ENCODE measurements at places on chromosomes 1 and 21. TPM values are rescaled to one million over a fixed set of nuclear protein-coding genes. Genes with fewer than 3 reads are reported as not detected.

GRCh38 chr1:117695796-117696490 lies 90.1 kb downstream of the TENT5C start:
- no peak for DNase-seq

GRCh38 chr1:91557039-91557690 lies 56.5 kb downstream of the CDC7 start:
- no peak for DNase-seq

The SMIM11 gene
- 9.8 TPM for total RNA-seq

- DNase-seq = peak; percentile 17
Observed at GRCh38 chr1:173554089-173554488, 48.8 kb downstream of the SLC9C2 start.

- no peak for DNase-seq
Observed at GRCh38 chr1:5908461-5909375, 83.5 kb downstream of the NPHP4 start.

GRCh38 chr1:235404190-235404589 lies 37.0 kb downstream of the TBCE start:
- no peak for DNase-seq

DNA sequence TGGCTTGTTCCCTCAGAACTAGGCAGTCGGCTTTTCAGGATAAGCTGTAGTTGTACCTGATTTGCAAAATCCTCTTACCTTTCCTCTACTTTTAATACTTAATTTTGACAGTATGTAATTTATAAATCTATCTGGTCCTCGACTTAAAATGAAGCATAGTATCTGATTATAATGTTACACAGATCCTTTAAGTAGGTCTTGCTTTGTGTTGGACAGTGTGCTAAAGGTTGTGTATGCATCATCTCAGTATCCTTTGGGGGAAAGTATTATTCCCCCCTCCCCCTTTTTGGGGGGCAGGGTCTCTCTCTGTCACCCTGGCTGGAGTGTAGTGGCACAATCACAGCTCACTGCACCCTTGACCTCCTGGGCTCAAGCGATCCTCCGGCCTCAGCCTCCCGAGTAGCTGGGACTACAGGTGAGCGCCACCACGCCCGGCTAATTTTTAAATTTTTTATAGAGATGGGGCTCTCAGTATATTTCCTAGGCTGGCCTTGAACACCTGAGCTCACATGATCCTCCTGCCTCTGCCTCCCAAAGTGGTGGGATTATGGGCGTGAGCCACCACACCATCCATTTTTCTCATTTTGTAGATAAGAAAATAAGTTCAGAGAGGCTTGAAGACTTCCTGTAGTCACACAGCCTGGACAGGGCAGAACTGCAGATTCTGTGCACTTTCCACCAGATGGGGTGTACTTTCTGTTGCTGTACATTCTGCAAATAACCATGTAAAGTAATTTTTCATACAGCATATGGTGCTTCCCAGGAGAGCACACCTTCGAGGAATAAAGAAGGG lies 791 bp upstream of the STX6 start:
- no peak for DNase-seq

The ENSA gene
- total RNA-seq = 227 TPM

The VCAM1 gene
- 7.4 TPM for total RNA-seq

The TLR5 gene
- 1.7 TPM for total RNA-seq

- no peak for DNase-seq
Observed at GRCh38 chr1:82386365-82387011, 585.8 kb downstream of the ADGRL2 start.

DNA sequence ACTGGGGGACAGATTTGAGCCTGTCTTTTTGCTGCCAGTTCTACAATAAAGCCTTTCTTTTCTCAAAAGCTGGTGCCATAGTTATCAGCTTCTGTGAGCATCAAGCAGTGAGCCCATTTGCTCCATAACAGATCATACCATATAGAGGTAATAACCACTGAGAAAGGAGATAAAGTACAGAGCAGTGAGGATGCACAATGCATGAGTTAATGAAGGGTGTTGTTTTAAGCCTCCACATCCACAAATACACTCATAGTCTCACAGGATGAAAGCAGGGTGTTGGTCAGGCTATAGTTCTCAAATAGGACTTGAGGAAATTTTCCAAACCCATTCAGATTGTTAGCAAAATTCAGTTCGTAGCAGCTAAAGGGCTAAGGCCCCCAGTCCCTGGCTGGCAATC lies 25.6 kb upstream of the SLC35A3 start:
- no peak for DNase-seq

- DNase-seq = no peak
Observed at GRCh38 chr1:33089457-33089856, 8.5 kb downstream of the AZIN2 start.

The OR2C3 gene
- not detected for total RNA-seq

GRCh38 chr1:30668024-30668423 lies 55.4 kb downstream of the MATN1 start:
- DNase-seq = peak; percentile 80

DNA sequence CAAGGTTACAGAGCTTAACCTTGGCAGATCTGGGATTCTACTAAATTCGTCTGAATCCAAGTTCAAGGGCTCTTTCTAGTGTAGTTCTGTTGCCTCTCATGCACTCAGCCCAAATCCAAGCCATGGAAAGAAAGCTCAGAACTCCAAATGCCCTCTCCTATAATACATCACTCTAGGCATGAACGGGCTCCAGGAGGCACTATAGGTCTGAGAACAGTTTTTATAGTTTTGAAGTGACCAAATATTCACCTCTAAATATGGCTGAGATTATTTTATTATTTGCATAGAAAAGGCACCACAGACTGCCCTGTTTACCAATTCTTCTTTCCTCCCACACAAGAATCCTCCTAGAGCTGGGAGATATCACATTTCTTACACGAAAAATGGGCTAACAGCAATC lies 327.9 kb upstream of the BEND5 start:
- DNase-seq = no peak
